ENCODE measurements at places on chromosomes 1 and 21.

DNA sequence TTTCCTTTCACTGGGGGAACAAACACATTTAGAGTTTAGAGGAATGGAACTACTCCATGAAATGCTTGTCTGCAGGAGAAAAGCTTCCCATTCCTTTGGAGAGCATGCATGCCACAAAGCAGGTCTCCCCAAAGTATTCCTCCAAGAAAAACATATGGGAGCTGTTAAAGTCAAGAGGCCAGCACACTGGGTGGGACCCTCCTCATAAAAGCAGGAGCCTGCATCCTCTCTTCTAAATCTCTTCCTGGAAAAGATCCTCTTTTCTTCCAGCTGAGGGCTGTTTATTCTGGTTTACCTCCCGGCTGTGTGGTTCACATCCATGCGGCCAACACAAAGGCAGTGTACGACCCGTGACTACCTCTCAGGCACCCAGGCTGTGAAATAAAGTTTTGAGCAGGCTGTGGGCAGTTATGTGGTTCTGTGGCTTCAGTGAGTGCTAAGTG, 103.4 kb downstream of the TENT5C start:
- no peak for DNase-seq

- DNase-seq = no peak
Observed at GRCh38 chr1:42940851-42941639, 17.6 kb downstream of the SLC2A1 start.

- no peak for DNase-seq
Observed at GRCh38 chr1:199377211-199377610, 650.3 kb upstream of the NR5A2 start.

- no peak for DNase-seq
Observed at GRCh38 chr1:19043579-19044443, 87.3 kb upstream of the IFFO2 start.

GRCh38 chr1:3465935-3466321, 11.5 kb downstream of the ARHGEF16 start:
- no peak for DNase-seq

DNA sequence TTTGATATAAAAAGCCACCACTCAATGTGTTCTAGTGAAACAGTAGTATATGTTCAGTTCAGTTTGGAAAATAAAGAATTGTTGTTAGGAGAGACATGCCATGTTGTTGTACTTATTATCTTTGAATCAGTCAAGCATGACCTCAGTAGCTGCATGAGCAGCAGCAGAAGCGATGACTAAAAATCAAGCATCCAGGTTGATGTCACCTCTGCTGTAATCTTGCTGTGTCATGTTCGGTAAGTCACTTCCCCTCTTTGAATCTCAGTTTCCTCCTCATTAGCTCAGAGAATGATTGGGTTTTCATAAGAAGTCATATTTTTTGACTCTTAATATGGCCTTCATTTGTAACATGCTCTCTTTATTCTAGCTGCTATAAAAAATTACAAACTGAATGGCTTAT, 428.4 kb upstream of the B3GALT2 start:
- DNase-seq = no peak

GRCh38 chr1:12398479-12398878, 168.6 kb downstream of the VPS13D start:
- DNase-seq = no peak

DNA sequence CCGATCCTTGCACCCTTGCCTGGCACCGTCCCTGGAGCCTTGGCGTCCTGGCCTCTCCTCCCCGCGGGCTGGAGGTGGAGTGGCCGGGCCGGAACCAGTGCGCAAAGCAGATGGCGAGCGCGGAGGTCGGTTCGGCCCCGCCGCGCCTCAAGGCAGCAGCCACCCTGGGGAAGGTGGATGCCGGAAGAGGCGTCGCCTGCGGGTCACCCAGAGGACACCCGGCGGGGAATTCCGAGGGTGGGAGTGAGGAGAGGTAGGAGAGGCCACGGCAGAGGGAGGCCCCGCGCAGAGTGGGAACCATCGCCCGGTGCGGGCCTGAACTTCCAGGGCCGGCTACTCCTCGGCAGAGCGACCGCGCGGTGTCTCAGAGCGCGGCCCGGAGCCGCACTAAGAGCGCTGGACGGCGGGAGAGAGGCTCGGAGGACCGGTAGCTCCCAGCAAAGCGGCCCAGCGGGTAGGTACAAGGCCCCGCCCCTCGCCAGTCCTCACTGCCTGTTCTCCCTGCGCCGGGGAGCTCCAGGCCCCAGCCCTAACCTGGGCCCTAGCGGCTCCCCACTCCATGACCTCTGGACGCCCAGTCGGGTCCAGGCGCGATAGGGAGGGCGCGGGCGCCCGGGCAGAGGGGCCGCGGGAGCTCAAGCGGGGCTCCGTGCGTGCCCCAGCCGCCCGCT, at the start of gene RNF207:
Gene RNF207, plus strand, starts transcription at position 271 of the 671 bp plus-strand sequence. CDS start 417 bp downstream, outside the sequence.
- peak; percentile 28 for DNase-seq

DNA sequence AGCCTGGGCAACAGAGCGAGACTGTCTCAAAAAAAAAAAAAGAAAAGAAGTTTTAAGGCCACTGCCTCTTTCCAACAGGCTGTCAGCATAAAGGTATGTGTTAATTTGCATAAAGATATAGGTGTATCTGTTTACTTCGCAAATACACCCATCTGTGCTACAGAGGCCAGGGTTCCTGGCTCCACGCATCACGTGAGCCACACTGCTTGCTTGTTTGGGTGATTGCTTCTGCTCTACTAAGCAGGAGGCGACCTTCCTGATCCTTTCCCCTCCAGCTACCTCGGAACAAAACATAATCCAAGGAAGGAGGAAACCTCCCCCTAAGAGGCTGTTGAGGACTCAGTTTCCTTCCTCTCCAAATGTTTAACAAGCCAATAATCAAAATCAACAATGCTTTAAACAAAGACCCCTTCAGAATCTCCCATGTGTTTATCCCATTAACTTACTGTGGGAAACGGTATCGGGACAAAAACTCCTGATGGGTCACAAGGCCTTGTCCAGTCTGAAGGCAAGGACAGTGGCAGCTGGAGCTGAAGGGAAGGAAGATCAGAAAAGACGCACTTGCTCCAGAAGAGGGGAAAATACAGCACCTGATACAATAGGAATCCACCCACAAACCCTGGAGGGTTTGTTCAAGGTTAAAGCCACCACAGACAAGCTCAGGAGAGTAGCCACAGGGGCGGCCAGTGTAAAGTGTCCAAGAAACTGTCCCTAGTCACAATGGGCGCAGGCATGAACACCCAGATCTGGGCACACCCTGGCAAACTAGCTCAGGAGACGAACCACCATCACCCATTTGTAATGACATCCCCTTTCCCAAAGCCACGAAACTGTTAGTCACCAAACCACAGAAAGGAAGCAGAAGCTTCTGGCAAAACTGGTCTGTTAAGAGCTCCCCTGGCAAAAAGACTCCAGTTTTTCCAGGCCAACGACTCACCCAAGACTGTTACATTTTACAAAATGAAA, 17.2 kb downstream of the CTNNBIP1 start:
- no peak for DNase-seq

- no peak for DNase-seq
Observed at GRCh38 chr1:112026016-112026415, 36.5 kb upstream of the KCND3 start.

- no peak for DNase-seq
Observed at GRCh38 chr1:58502519-58502918, 44.0 kb downstream of the OMA1 start.

DNA sequence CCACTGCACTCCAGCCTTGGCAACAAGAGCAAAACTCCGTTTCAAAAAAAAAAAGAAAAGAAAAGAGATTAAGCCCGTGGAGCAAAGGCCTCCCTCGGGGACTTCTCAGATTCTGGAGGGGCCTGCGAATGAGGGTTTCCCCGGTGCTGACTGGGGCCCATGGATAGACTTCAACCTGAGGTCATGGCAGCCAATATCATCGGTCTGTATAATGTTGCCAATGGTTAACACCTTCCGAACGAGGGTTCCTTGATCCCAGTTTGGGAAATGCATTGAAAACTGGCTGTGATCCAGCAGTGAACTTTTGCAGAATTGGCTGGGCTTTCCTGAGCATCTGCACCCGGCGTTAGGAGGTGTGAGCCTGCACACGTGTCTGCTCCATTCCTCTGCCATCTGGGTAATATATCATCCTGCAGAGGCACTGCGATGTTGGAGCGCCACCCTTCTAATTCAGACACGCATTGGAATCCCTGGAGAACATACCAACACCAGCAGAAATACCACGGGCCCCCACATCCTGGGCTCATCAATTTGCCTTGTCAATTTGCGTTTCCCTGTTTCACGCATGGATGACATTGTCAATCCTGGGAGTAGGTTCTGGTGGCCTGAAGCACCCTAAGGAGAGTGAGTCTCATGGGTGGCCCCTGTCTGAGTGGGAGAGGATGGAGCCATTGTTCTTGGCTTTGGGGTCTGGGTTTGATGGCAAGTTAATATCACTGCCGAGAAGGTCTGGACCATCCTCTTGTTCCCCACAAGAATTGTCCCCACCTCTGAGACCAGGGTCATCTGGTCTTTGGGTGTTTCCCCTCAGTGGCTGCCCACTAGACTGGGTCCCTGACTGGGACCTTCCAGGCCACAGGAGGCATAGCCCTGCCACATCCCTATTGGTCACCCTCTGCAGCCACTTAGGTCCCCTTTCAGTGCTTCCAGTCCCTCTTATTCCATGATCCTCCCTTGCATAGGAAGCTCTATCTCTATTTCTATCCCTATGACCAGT, 441.0 kb downstream of the PTPRU start:
- no peak for DNase-seq

DNA sequence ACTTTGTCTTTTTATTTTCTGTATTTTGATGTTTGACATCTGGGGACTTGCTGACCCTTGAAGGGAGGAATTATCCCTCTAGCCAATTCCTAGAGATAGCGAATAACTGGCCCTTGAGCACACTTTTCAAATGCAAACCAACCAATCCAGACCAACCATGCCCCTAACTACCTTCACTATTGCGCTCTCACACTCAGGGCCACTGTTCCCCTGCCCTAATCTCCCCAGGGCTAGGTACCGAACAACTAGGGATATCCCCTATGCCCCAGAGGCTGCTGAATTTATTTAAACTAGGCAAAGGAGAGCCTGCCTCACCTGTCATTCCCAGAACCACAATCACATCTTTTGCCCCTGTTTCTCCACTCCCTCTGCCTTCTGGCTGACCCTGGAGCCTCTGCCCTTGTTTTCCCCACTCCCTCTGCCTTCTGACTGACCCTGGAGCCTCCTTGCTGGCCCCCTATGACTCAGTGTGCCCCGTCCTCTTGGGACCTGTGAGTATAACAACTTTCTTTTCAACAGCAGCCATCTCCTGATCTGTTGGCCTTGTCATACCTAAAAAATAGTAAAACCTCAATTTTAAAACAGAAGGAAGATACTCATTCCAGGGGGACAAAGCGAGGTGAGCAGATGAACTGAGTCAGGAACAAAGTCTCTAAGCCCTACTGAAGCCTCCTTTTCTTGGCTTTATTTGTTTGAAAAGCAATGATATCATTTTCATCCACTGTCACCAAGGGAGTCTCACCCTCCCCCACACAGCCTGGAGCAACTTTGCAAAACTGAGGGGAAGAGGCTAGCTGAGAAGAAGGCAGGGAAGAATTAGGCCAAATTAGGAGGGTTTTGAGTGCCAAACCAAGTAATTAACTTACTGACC, 115.5 kb downstream of the NMNAT2 start:
- no peak for DNase-seq

DNA sequence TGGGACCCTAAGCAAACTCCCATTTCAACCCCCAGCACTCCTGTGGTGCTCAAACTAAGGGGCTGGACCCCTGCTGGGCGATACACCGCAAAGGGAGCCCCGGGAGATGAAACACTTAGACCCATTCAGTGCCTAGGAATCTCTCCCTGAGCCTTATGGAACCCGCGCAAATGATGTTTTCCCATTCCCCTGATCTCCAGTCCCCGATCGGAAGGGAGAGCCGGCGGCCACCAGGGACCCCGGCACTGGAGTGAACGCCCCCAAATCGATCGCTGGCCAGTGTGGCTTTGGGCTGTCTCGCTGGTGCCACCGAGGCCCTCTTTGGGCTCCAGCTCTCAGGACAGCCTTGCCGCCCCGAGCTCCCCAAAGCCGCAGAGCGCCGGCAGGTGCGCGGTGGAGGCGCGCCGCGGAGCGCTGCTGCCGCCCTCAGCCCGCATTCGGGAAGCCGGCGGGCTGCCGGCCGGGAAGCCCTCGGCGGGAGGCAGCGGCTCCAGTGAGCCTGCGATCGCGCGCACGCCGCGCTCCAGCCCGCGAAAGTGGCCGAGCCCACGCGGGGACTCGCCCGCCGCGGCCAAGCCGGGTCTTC, 1.1 kb downstream of the PLXNA2 start:
- no peak for DNase-seq

- peak; percentile 55 for DNase-seq
Observed at GRCh38 chr1:11664336-11665065, 501 bp downstream of the FBXO6 start.

- no peak for DNase-seq
Observed at GRCh38 chr1:125065821-125066180, 3881.0 kb downstream of the SRGAP2C start.

DNA sequence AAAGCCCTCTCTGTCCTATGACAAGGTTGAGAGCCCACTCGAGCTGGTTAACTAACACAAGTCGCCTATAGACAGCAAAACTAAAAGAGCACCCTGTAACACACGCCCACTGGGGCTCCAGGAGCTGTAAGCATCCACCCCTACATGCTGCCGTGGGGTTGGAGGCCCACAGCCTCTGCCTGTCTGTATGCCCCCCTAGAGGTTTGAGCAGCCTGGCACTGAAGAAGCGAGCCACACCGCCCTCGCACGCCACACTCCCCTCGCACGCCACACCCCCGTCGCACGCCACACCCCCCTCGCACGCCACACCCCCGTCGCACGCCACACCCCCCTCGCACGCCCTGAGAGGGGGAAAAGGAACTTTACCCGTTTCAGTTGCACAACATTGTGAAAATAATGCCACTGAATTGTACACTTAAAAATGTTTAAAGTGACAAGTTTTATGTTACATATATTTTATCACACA, 13.2 kb upstream of the HMGCL start:
- DNase-seq = peak; percentile 62

GRCh38 chr1:156225677-156226014, 12.8 kb downstream of the PMF1 start:
- no peak for DNase-seq

DNA sequence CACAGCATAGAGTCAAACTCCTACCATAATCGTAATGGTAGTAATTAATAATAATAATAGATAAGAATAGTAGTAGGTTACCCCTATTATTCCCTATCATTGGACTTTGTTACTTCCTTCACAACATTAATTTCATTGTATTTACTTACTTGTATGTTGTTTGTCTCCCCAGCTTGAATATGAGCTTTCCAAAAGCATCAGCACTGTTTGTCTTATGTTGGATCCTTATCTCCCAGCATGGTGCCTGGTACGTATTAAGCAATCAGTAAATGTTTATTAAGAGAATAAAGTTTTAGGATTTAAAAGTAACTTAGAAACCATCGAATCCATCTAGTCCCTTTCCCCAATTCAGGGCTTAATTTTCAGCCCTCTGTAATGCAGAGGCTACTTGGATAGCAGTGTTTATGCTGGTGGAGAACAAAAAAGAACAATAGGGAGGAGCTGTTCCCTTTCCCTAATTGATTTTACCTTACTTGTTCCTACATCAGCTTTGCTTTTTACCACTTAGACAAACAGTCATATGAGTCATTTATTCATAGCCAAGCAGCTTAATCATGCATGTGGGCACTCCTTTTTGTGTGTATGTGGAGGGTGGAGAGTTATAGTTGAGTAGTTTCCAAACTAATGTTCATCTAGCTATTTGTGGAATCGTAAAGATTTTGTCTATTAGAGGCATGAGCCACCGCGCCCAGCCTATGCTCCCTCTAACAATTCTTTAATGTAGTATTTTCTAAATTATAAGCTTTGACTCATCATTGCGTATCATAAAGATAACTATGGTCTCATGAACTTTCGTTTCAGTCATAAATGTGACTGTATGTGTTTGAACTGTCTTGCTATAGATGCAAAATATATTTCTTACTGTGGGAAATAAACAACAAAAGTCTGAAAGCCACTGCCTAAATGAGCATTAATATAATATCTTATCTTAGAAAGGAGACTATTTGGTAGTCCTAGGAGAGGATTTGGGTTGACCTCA, 20.9 kb upstream of the DR1 start:
- DNase-seq = no peak
